Activated CD4-positive, alpha-beta T cell treated with anti-CD3 and anti-CD28 coated beads for 36 hours (primary cell): ENCODE measurements at places on chromosomes 6 and 20. TPM values are rescaled to one million over a fixed set of nuclear protein-coding genes. Genes with fewer than 3 reads are reported as not detected.

Gene AVP
- not detected for total RNA-seq

Gene LAMA2
- 0.65 TPM for total RNA-seq

Gene DNAAF9
- 1.8 TPM for total RNA-seq

Gene PHACTR3
- not detected for total RNA-seq

Gene HLA-G
- 0.35 TPM for total RNA-seq

Gene WFDC2
- 0.56 TPM for total RNA-seq

Gene TNFAIP3
- 284 TPM for total RNA-seq

Gene KCNK5
- 12.7 TPM for total RNA-seq
